ENCODE measurements at places on chromosomes 13 and 19.

- DNase-seq = no peak
Observed at GRCh38 chr13:64397701-64398100, 2832.4 kb downstream of the PCDH9 start.

- DNase-seq = no peak
Observed at GRCh38 chr13:59442944-59443486, 720.7 kb downstream of the DIAPH3 start.

DNA sequence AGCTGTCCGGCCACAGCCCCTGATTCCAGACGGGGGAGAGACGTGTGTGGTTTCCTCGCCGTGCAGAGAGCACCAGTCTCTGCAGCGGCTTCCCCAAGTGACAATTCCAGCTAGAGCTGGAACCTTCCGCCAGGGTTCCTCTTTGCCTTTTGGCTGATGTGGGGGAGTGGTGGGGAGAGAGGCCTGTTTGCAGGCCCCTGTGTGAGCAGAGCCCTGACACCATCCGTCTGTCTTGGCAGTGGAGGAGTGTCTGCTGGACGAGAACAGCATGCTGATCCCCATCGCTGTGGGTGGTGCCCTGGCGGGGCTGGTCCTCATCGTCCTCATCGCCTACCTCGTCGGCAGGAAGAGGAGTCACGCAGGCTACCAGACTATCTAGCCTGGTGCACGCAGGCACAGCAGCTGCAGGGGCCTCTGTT lies 25.0 kb downstream of the LAMP1 start:
- DNase-seq = no peak

GRCh38 chr19:11451871-11452619 lies 16.6 kb downstream of the PRKCSH start:
- peak; percentile 45 for DNase-seq

GRCh38 chr13:95607366-95607765 lies 37.1 kb downstream of the DZIP1 start:
- no peak for DNase-seq

- DNase-seq = no peak
Observed at GRCh38 chr13:71517004-71517403, 350.0 kb downstream of the DACH1 start.

DNA sequence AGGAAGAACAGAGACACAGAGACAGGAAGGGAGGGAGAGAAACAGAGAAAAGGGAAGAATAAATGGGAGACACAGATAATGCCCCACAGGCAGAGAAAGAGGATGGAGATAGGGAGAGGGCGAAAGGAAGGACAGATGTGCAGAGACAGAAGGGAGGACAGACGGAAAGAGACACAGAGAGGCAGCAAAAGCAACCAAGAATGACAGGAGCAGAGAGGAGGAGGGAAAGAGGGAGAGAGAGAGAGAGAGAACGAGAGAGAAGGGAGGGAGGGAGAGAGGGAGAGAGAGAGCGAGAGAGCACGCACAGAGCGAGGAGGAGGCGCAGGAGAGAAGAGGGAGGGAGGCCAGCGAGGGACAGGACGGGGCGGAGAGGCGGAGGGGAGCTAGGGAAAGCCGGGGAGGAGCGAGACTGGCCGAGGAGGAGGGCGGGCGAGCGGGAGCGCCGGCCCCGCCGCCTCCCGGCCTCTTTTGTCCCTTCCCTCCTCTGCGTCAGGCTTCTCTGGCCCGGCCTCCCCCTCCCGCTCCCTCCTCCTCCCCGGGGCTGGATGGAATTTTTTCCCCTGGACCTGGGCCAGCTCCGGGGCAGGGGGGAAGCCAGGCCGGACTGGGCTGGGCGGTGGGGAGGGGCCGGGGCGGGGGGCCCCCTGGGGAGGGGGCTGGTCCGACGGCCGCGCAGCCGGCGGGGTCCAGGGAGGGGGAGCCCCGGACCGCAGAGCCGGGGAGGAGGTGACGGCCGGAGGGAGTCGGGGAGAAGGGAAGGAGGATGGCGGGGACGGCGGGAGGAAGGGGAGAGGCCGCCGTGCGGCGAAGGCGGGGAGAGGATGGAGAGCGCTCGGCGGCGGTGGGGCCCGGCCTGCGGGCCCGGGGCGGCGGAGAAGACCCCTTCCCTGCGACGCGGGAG lies 4.2 kb upstream of the SPACA6 start:
- peak; percentile 83 for DNase-seq

DNA sequence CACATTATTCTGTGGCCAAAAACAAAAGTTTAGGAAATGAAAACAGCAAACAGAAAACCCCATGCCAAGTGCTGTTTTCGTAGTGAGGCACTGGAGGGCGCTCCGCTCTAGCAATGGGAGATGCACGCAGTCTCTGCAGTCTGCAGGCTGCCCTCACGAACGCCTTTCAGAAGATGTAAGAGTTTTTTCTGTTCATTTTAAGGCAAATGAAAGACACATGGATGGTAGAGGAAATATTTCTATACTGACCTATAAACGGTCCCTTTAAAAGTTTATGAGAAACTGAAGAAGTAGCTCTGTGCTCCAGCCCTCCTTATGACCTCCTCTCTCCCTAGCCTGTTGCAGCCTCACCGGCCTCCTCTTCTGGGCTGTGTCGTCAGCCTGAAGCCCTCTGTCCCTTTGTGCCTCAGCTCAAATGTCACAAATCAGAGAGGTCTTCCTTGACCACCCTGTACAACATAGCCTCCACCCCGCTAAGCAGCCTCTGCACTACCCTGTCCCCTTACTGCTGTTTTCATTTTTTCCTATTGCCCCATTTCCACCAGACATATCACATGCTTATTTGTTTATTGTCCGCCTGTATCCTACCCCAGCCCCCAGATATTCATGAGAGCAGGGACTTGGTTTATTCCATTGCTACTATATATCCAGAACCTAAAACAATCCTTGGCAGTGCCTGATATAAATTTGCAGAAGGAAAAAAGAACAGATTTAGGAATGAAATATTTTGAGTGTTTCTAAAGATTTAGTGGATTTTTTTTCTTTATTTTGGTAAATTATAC lies 116.4 kb downstream of the TM9SF2 start:
- peak; percentile 89 for DNase-seq

DNA sequence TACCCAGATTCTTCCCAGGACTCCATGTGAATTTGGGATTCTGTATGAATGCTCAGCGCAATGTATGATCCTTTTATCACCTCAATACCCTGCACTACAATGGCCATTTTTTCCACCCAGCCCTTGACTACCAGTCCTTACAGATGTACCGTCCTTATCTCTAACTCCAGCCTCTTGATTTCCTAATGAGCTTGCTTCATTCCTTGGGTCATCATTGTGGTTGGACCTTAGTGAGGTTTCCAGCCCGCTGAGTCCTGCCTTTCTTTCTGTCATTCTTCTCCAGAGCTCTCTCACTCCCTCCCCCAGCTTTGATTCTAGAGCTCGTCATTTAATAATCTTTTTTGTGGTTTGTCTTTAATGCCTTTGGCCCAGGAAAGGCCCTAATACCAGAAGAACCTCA lies 438.5 kb downstream of the ZNF536 start:
- no peak for DNase-seq

DNA sequence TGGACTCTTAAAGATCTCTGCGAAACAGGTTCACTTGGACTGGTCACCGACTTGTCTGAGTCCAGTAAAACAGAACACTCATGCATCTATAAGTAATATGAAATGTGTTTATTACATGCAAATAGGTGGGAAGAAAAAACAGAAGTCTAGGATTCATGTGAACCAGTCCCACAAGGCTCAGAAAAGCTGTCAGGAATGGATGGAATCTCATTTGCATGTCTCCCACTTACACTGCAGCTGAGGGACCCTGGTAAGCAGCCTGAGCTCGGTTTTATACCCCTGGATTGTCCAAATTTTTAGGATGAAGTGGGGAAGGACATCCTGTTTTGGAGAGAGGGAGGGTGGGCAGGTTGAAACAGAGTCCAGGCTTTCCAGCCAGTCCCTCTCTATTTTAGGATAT lies 1545.1 kb upstream of the PCDH20 start:
- peak; percentile 43 for DNase-seq

GRCh38 chr13:109790086-109790485 lies 3.7 kb upstream of the IRS2 start:
- no peak for DNase-seq

DNA sequence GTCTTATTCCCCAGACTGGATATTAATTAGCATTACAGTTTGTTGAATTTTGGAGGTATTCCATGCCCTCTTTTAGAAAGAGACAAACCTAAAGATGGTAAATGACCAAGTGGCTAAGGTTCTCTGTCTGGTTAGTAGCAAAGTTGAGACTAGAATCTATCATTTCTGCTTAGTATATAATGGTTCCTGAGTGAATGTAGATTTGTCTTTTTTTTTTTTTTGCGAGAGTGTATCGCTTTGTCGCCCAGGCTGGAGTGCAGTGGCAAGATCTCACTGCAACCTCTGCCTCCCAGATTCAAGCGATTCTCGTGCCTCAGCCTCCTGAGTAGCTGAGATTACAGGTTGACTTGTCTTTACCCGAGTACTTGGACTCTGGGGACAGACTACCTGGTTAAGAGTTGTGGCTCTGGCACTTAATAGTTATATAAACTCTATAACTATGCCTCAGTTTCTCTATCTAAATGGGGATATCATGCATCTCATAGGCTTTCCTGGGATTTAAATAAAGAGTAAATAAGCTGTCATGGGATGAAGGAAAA lies 2.7 kb downstream of the NAA16 start:
- no peak for DNase-seq

DNA sequence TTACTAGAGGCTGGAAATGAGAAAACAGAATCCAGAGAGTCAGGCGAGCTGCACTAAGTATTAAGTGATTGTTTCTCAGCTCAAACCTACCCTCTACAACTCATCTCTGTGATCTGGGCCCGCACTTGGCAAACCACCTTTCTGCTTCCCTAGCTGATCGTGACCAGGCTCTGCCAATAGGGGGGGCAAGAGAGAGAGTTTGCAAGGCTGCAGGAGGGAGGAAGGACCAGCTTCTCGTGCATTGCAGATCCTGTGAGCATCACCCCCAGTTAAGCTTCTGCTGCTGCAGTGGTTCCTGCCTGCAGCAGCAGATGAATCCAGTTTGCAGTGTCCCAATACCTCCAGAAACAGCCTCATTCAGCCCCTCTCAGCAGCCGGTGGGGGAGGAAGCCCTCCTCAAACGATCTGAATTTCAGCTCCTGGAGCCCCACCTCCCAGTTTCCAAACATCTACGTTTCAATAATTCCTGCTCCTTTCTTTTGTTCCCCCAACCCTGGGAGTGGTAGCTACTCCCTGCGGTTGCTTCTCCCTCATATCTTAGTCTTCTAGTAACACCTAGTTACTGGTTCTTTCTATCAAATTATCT lies 20.0 kb downstream of the XRCC1 start:
- peak; percentile 93 for DNase-seq

DNA sequence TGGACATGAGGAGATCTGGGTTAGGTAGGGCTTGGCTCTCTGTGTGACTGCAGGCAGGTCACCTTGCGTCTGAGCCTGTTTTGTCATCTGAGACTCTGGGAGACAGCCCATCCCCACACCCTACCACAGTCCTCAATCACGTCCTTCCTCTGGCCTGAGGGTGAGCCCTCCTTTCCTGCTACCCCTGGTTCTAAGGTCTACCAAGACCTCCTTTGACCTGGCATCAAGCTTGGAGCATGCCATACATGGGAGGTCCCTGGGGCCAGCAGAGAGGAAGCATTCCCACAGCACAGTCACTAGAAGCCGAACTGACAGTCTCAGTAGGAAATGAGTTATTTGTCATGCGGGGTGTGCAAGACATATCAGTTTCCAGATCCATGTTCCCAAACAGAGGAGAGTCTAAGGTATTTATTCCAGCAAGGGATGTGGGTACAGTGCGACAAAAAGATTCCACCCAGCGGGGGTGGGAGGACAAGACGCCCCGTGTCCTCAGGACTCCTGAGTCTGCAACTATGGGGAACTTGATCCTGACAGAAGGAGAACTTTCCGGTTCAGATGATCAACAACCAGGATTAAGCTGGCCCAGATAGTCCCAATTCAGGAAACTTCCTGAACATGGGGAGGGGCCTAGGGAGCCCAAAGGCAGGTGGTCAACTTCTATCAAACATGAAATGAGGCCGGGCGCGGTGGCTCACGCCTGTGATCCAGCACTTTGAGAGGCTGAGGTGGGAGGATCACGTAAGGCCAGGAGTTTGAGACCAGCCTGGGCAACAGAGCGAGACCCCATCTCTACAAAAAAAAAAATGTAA lies 9.5 kb downstream of the ARRDC2 start:
- no peak for DNase-seq

GRCh38 chr13:114259374-114259773 lies 22.0 kb upstream of the UPF3A start:
- no peak for DNase-seq

GRCh38 chr13:50951366-50951765 lies 41.8 kb downstream of the RNASEH2B start:
- no peak for DNase-seq

GRCh38 chr13:67713571-67713970 lies 483.4 kb upstream of the PCDH9 start:
- no peak for DNase-seq

DNA sequence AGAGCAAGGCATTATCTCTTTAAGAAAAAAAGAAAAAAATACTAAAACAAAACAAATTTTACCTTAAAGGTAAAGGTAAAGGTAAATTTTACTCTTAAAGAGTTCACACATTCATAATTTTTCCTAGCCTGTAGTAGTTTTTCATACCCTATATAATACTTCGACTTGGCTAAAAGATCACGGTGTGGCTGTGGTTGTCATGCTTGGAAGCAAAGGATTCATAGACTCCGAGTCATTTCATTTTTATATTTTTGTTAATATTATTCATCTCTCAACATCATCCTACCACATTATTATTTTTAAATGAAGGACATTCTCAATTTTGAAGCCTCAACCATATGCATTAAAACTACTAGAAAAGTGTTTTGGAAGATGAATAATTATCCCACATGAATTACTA lies 52.7 kb downstream of the PIBF1 start:
- DNase-seq = no peak

DNA sequence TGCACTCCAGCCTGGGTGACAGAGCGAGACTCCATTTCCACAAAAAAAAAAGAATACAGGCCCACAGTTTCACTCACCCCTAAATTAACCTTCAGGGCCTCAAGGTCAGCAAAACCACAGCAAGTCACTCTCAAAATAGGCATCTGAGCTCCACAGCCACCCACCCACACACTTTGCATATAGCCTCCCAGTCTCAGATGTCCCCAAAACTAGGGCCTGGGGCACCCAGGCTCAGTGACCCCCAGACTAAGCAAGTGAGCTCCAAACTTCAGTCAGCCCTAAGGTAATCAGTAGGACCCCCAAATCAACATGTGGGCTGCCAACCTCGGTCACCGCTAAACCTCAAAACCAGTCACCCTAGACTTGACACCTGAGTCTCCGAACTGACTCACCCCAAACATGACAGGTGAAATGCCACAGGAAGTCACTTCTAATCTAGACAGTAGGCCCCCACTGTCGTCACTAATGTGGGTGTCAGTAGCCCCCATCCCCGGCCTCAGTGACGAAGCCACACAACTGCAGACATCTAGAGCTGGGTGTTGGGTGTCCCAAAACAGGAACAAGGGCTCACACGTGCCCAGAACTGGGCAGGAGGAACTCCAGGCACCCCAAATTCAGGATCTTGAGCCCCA lies 13.9 kb downstream of the RABAC1 start:
- no peak for DNase-seq

DNA sequence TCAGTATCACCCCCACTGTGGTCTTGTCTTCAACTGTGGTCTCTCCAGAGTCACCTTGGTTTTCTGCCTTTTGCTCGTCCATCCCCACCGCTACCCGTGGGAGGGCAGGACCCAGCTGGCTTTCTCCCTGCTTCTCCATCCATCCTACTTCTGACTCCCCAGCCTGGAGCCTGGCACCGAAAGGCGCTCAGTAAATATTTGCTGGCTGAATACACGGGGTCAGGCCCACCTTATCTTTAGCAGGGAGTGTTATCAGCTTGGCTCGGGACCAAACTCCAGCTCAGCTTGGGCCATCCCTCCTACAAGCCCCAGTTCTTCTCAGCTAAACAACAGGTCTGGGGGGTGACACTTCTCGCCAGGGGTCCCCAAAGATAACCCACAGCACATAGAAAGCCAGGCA lies 62.0 kb upstream of the KLF2 start:
- DNase-seq = no peak

- DNase-seq = no peak
Observed at GRCh38 chr13:82833923-82834322, 1048.4 kb downstream of the SLITRK1 start.
